Activated naive CD4-positive, alpha-beta T cell treated with anti-CD3 and anti-CD28 coated beads for 36 hours (primary cell): ENCODE measurements at places on chromosomes 2 and 18. TPM values are rescaled to one million over a fixed set of nuclear protein-coding genes. Genes with fewer than 3 reads are reported as not detected.

DNA sequence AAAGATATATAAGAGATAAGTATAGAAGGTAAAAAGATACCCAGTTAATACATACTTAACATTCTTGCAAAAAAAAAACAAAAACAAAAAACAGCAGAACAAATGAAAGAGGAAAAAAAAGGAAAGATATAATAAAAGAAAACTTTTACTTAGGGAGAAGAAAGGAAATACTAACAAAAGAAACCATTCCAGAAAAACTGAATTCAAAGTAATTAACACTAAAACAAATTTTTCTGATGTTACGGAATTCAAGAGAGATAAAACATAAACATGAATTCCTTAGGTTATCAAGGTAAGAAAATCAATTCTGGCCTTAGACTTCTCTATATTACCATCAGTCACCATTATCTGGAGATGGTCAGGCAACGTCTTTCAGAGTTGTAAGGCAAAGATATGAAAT is 261.8 kb downstream of the ZEB2 start:
- DNase-seq, result no peak

DNA sequence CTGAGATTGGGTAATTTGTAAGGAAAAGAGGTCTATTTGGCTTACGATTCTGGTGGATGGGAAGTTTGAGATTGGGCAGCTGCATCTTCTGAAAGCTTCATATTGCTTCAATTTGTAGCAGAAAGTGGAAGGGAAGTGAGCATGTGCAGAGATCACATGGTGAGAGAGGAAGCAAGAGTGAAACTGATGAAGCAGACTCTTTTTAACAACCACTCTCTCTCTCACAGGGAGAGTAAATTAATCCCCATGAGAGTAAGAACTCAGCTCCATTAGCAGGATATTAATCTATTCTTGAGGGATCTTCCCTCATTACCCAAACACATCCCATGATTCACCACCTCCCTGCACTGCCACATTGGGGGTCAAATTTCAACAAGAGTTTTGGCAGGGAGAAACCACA is 298.5 kb upstream of the CELF4 start:
- DNase-seq, result no peak

GRCh38 chr18:23227726-23228070 is 92.4 kb downstream of the CABLES1 start:
- DNase-seq, result no peak

- no peak for DNase-seq
Measured at GRCh38 chr2:85449214-85449588, 30.7 kb downstream of the SH2D6 start.

DNA sequence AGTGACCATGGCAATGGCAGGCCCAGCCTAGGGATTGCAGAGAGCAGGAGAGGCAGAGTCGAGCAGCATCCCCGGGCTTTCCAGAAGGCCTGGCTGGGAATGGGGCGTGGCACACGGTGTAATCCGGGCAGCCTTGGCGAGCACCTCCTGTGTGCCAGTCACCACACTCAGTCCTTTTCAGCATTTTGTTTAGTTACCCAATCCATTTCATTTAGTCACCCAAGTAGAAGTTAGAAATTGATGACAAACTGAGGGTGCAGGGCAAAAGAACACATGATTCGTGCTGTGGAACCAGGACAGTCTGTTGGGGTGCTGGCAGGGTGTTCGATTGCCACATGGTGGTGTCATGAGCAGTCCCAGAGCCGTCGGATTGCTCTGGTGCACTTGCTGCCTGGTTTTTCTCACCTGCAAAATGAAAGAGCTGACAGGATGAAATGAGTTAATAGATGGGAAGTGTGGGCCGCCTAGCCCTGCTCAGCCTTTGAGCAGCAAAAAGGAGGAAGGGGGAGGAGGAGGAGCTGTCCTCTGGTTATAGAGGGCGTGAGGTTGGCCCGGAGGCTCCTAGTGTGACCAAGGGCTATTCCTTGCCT is 299.4 kb downstream of the AGAP1 start:
- peak; percentile 11 for DNase-seq

DNA sequence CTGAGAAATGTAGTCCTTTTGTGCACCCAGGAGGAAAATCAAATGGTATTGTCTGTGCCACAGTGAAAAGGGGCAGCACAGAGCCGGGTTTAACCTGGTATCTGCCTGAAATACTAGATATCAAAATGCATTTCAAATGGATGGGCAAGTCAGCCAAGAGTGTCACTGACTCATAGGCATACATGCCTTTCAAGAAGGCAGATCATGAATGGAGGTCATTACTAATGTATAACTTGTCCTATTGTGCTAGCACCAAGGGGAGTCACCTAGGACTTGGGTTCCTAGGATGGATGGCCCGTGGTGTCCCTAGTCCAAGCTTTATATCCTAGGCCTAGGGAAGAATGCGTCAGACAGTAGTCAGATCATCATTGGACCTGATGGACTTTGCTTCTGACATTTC is 49.9 kb downstream of the TCF7L1 start:
- DNase-seq, result no peak

- no peak for DNase-seq
Measured at GRCh38 chr2:231680285-231680991, 27.9 kb upstream of the PTMA start.

The STARD6 gene
- not detected for total RNA-seq
